ENCODE measurements at places on chromosomes 5 and 9.

DNA sequence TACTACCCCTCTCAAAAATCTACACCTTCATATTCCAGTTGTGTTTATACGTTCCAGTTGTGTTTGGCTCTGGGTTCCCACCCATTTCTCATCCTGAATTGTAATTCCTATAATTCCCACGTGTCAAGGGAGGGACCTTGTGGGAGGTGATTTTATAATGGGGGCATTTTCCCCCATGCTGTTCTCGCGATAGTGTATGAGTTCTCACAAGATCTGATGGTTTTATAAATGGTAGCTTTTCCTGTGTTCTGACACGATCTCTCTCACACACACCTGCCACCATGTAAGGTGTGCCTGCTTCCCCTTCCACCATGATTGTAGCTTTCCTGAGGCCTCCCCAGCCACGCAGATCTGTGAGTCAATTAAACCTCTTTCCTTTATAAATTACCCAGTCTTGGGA, 108.5 kb upstream of the ADAMTS16 start:
- no peak for DNase-seq

DNA sequence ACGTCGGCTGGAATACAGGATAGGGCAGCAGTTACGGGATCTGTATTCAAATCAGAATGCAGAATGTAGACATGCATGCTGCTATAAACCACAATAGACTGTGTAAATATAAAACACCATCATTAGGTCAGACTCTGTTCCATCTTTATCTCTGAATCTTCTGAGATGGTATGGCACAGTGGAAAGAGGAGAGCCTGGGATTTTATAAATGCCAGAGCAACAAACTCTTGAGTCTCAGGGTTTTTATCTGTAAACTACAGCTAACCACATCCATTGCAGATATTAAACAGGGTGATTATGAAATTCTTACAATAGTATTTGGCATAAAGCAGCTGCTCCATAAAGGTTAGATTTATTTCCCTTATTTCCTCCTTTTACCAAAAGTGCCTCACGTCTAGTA, 108.7 kb downstream of the ZDHHC21 start:
- no peak for DNase-seq

GRCh38 chr9:8251566-8251965, 452.0 kb upstream of the DMAC1 start:
- no peak for DNase-seq

- no peak for DNase-seq
These were observed 311.9 kb upstream of the TLE4 start for GRCh38 chr9:79259858-79260257.

- DNase-seq = no peak
These were observed 126.7 kb downstream of the SLC25A46 start for GRCh38 chr5:110865400-110866094.

- DNase-seq = no peak
These were observed 11.3 kb downstream of the MSX2 start for GRCh38 chr5:174735498-174736330.

- no peak for DNase-seq
These were observed 500.0 kb upstream of the C9orf72 start for GRCh38 chr9:28073270-28073669.
